ENCODE measurements at places on chromosomes 7 and 10.

- DNase-seq, result no peak
These were observed 67.0 kb downstream of the DNAJB6 start for GRCh38 chr7:157403646-157404401.

DNA sequence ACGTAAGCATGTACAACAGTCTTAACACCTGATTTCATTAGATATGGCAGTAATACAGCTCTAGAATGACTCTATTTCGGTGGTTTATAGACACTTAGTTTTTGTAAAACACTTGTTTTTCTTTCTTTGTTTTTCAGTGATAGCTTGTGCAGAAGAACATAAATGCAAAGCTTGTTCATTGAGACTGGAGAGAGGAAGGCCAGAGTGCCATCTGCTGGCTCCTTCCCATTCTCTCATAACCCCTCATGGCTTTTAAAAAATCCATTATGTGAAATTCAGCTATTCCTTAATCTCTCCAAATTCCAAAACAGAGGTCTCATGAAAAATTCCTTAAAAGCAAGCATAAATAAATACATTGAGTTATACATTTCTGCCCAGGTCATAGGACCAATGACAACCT lies 76.3 kb downstream of the CACNB2 start:
- no peak for DNase-seq

DNA sequence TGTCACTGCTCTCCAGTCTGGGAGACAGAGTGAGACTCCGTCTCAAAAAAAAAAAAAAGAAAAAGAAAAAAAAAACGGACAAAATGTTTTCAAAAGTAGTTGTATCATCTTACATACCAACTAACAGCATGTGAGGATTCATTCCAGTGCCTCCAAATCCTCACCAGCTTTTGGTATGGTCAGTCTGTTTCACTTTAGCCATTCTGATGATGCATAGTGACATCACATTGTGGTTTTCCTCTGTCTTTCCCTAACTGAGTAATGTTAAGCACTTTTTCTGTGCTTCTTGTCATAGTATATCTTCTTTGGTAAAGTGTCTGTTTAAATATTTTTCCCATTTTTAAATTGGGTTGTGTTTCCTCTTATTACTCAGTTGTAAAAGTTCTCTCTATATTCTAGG lies 251.4 kb upstream of the CTBP2 start:
- no peak for DNase-seq

DNA sequence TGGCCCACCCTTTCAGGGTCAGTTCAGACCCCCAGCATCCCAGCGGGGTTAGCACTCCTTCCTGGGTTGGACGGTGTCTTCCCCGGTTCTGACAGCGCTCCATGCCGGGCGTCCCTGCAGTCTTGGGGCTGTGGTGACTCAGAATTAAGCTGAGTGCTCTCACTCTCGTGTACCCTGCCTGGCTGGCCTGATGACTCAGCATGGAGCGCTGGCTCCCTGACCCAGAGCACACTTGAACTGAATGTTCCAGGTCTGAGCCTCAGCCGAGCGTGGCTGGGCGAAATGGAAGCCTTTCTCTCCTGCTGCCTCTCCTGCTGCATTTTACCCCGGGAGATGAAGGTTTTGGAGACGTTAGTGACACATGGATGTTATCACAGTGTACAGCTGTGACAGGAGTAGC lies 7.1 kb downstream of the BAG3 start:
- no peak for DNase-seq

DNA sequence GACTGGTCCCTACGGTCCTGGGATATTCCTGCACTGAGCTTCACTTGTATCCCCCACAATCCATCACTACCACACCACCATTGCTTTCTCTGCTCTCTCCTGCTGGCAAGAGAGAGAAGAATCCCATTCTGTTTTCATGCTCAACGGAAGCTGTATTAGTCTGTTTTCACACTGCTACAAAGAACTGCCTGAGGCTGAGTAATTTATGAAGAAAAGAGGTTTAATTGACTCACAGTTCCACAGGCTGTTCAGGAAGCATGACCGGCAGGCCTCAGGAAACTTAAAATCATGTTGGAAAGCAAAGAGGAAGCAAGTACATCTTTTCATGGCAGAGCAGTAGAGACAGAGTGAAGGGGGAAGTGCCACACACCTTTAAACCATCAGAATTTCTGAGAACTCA lies 260.4 kb upstream of the LYZL1 start:
- DNase-seq, result no peak

DNA sequence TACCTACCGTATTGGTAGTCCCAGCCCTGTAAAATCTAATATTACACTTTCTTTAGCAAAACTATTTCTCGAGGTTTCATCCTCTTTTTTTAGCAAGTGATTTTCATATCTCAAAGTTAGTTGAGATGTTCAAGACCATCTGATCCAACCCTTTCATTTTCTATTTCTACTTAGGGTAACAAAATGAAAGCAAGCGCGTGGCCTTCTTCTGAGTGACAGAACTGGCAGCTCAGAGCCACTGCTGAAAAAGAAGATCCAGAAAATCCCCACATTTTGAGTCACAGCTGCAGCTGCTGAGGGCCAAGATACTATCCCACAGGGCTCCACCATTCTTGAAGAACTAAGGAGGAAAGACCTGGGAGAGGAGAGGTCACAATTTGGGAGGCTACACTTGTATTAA lies 24.8 kb upstream of the ZNF800 start:
- DNase-seq, result no peak
